Progenitor cell of endocrine pancreas (in vitro differentiated cells): ENCODE measurements at places on chromosomes 4 and X. TPM values are rescaled to one million over a fixed set of nuclear protein-coding genes. Genes with fewer than 3 reads are reported as not detected.

GRCh38 chrX:139559383-139560042 lies 29.0 kb downstream of the F9 start:
- DNase-seq, result peak; percentile 30
- no peak overlapping the region for H3K4me3 ChIP-seq
- no peak overlapping the region for H3K27ac ChIP-seq
- H3K27me3 ChIP-seq, result no peaks in the 10 kb centered on the region
- no peaks in the 10 kb centered on the region for H3K36me3 ChIP-seq
- H3K4me1 ChIP-seq, result peaks cover 4% of the 10 kb centered on the region

GRCh38 chr4:95251568-95251967 lies 297.2 kb downstream of the UNC5C start:
- peaks cover 5% of the 10 kb centered on the region for H3K4me1 ChIP-seq
- no peak for DNase-seq
- peaks cover 19% of the 10 kb centered on the region for H3K36me3 ChIP-seq
- H3K27ac ChIP-seq, result no peak overlapping the region

Gene WAS
- total RNA-seq, result 0.62 and 1.2 TPM in 2 replicates

Gene NUP62CL
- total RNA-seq, result 16.0 and 16.4 TPM in 2 replicates

DNA sequence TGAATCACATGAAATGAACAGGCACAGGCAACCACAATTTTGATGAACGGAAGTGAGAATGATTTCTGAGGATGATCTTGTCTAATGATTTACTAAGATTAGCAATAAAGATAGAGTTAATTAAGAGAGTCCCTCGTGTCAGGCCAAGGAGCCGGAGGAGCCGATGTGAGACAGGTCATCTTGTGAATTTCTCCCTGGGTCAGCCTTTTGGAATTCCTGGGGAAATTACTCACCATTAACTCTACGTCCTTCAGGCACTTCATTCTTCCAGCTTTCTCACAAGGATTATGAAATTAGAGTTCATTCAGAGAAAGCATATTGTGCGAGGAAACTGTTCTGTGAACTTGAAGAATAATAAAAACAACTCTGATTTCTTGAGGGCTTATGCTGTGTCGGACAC lies 86.7 kb downstream of the PSAPL1 start:
- H3K27me3 ChIP-seq, result peaks cover 15% of the 10 kb centered on the region
- no peaks in the 10 kb centered on the region for H3K36me3 ChIP-seq
- H3K4me3 ChIP-seq, result no peak overlapping the region
- no peak overlapping the region for H3K27ac ChIP-seq
- DNase-seq, result no peak

DNA sequence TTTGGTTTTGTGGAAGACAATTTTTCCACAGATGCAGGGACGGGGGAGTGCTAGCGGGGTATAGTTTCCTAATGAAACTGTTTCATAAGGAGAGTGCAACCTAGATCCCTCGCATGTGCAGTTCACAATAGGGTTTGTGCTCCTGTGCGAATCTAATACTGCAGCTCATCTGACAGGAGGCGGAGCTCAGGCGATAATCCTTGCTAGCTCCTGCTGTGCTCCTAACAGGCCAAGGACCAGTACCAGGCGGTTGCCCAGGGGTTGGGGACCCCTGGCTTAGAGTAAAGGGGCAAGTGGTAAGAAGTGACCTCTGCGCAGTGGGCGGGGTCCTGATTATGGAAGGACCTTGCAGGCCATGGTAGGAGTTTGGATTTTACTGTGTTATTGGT lies 3.8 kb downstream of the SCML1 start:
- no peak for DNase-seq
- peaks cover 4% of the 10 kb centered on the region for H3K36me3 ChIP-seq
- peak overlapping the region; percentile 48 for H3K27ac ChIP-seq

Gene RASL11B
- total RNA-seq, result 9.3 and 9.7 TPM in 2 replicates

DNA sequence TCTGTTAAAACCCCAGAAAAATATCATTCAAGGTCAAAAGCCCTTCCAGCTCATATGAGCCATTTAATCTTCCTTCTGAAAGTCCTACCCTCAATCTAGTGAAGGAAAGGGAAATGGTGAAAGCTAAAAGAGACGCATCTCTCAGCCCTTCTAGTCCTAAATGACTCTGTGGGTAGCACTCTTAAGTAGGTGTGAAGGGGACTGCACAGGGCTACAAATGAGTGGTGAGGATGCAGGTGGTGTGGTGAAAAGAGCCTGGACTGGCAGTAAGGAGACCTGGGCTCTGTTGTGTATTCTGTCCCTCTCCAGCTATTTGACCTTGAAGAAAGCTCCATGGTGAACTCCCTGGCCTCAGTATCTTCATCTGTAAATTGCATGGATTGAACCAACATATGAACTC lies 671.8 kb upstream of the DIPK2B start:
- no peak for DNase-seq
- no peak overlapping the region for H3K4me3 ChIP-seq
- H3K27me3 ChIP-seq, result no peaks in the 10 kb centered on the region
- H3K4me1 ChIP-seq, result peaks cover 2% of the 10 kb centered on the region
- no peaks in the 10 kb centered on the region for H3K36me3 ChIP-seq

Gene RBM46
- total RNA-seq, result 0.62 and 0.98 TPM in 2 replicates

Gene NAA11
- not detected in 2 replicates for total RNA-seq

DNA sequence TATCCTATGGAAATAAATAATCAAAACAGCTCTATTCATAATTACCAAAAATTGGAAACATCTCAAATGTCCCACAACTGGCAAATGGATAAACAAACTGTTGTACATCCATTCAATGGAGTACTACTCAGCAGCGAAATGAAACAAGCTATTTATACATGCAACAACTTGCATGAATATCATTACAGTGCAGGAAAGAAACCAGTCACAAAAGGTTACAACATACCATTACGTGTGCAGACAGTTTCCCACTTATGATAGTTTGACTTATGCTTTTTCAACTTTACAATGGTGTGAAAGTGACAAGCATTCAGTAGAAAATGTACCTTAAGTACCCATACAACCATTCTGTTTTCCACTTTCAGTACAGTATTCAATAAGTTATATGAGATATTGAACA lies 82.3 kb downstream of the NEK1 start:
- H3K27me3 ChIP-seq, result no peaks in the 10 kb centered on the region
- no peak overlapping the region for H3K4me3 ChIP-seq
- H3K36me3 ChIP-seq, result peaks cover 16% of the 10 kb centered on the region
- no peak for DNase-seq

DNA sequence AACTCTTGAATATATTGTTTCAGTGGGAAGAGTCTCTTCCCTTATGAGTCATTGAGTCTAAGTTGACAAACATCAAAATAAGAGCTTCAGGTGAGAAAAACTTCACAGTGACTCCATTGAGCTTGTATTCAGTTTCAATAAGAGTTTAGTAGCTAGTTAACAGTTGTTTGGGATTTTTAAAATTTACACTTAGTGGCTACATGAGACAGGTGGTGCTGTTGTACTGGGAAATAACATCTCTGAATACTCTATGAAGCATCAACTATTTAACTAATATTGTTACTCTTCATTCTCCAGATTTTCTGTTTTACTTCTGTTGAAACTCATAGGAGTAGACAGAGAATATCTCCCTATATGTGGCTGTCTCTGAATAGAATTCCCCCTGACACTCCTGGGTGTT lies 1609.1 kb downstream of the C4orf33 start:
- H3K36me3 ChIP-seq, result no peaks in the 10 kb centered on the region
- H3K27me3 ChIP-seq, result no peaks in the 10 kb centered on the region
- no peaks in the 10 kb centered on the region for H3K4me1 ChIP-seq
- H3K27ac ChIP-seq, result no peak overlapping the region
- H3K4me3 ChIP-seq, result no peak overlapping the region
- no peak for DNase-seq

Gene NOX1
- not detected in 2 replicates for total RNA-seq

DNA sequence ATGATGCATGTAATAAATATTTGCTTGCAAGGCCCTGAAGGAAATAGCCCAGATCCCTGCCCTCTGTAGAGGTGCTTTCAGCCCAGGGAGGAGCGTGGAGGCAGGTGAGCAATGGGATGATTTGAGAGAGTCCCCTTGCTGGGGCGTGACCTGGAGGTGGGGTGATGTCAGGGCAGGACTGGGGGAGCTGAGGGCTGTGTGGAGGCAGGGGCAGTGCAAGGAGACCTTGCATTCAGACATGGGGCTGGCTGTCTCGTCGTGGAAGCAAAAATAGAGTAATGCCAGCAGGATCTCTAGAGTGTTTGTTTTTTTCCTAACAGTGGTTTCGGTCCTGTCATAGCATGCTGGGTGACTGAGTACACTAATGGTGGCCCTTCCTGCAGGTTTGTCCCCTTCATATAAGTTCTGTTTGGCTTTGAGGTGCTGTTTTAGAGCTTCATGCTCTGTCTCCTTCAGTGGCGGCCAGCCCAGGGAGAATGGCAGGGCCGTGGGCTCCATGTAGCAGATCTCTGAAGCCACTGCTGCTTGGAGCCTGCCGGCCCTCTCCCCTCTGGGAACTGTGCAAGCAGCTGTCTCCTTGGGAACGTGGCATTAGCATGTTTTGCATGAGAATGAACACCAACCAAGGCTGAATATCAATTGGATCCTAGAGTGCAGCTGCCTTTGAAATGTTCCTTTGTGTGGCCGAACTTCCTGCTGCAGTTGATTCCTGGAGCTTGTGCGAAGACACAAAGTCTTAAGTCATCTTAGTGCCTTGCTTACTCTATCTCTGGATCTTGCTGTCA lies 39.3 kb upstream of the CLDN34 start:
- peak overlapping the region; percentile 74 for H3K27ac ChIP-seq
- H3K27me3 ChIP-seq, result no peaks in the 10 kb centered on the region
- peaks cover 6% of the 10 kb centered on the region for H3K36me3 ChIP-seq
- H3K4me1 ChIP-seq, result peaks cover 8% of the 10 kb centered on the region
- no peak overlapping the region for H3K4me3 ChIP-seq
- no peak for DNase-seq

GRCh38 chr4:85741921-85742591 lies 267.1 kb downstream of the ARHGAP24 start:
- DNase-seq, result no peak
- H3K4me1 ChIP-seq, result no peaks in the 10 kb centered on the region
- no peaks in the 10 kb centered on the region for H3K27me3 ChIP-seq

Gene COL4A6
- total RNA-seq, result 66.6 and 79.4 TPM in 2 replicates

- H3K4me3 ChIP-seq, result no peak overlapping the region
- DNase-seq, result no peak
- no peaks in the 10 kb centered on the region for H3K4me1 ChIP-seq
- H3K36me3 ChIP-seq, result no peaks in the 10 kb centered on the region
Observed at GRCh38 chrX:100048156-100048555, 361.9 kb downstream of the PCDH19 start.

DNA sequence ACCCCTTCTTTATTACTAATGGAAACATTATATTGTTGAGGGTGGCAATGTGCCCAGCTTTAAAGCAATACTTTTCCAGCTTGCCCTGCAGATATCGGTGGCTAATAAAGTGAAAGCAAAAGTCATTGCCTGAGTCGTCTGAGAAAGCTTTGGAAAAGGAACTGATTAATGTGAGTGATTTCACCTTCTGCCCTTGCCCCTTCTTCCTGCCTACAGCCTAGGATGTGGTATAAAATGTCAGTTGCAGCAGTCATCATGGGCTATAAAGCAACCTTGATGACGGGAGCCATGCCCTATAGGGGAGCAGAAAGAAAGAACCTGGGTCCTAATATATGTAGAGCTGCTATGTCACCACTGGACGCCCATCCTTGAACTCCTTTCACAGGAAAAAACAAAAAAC lies 132.4 kb upstream of the USP9X start:
- H3K27ac ChIP-seq, result no peak overlapping the region
- H3K27me3 ChIP-seq, result no peaks in the 10 kb centered on the region
- H3K36me3 ChIP-seq, result no peaks in the 10 kb centered on the region
- no peak for DNase-seq

Gene SEL1L3
- total RNA-seq, result 61.3 and 62.7 TPM in 2 replicates

- H3K4me3 ChIP-seq, result peak within 1 kb of the TSS; percentile 94
- H3K4me1 ChIP-seq, result peaks cover 31% of the 10 kb centered on the region
- DNase-seq, result peak; percentile 60
- no peaks in the 10 kb centered on the region for H3K27me3 ChIP-seq
Observed at GRCh38 chrX:119235872-119236622, at the start of gene PGRMC1. TSS of gene PGRMC1 (plus strand) at chrX:119236285. CDS start at chrX:119236364, 79 bp downstream.

DNA sequence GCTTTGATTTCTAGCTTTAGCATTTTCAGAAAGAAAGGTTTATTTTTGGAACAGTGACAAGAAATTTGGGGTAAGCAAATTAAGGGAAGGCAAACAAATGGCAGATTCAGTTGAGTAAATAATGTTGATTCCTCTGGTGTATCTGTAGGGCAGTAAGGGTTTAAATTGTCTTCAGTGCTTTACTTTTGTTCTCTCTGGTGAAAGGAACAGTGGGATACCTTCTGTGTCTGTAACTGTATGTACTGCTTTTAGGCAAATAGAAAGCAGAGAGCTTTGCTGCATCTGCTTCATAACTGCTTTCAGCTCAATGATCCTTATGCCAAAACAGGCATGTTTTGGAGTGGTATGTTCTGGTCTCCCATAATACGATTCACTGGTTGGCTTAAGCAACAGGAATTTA lies 932.1 kb upstream of the SLIT2 start:
- H3K27me3 ChIP-seq, result no peaks in the 10 kb centered on the region
- no peak overlapping the region for H3K27ac ChIP-seq
- no peaks in the 10 kb centered on the region for H3K36me3 ChIP-seq
- no peak overlapping the region for H3K4me3 ChIP-seq
- DNase-seq, result no peak
- H3K4me1 ChIP-seq, result no peaks in the 10 kb centered on the region

GRCh38 chr4:88999392-88999930 lies 57.5 kb downstream of the FAM13A start:
- no peak overlapping the region for H3K27ac ChIP-seq
- no peak overlapping the region for H3K4me3 ChIP-seq
- no peaks in the 10 kb centered on the region for H3K27me3 ChIP-seq
- no peak for DNase-seq

Gene ZNF630
- 2.7 and 3.0 TPM in 2 replicates for total RNA-seq

GRCh38 chr4:99826016-99826415 lies 9.4 kb downstream of the DAPP1 start:
- no peak for DNase-seq
- H3K36me3 ChIP-seq, result no peaks in the 10 kb centered on the region
- no peak overlapping the region for H3K4me3 ChIP-seq
- no peaks in the 10 kb centered on the region for H3K4me1 ChIP-seq

DNA sequence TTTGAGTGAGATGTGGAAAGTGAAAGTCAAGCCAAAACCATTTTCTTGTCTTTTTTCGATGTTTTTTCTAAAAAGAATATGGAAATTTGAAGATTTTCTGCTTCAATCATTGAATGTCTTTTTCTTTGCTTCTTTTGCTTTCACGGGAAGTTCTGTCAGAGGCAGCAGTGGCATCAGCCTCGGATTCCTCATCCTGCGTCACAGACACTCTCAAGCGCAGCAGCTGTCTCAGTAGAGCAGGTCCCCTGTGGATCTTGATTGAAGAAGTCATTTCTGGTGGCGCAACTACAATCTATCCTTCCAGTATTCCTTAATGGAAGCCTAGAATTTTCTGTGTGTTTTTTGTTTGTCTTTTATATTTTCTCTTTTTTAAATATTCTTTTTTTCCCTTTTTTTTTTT lies 52.7 kb upstream of the NEIL3 start:
- no peaks in the 10 kb centered on the region for H3K36me3 ChIP-seq
- H3K27ac ChIP-seq, result no peak overlapping the region
- no peaks in the 10 kb centered on the region for H3K27me3 ChIP-seq
- peaks cover 8% of the 10 kb centered on the region for H3K4me1 ChIP-seq

Gene CFI
- total RNA-seq, result 0.24 TPM in 1 of 2 replicates, not detected in the other
